Neural crest cell (in vitro differentiated cells): ENCODE measurements at places on chromosomes 4 and X. TPM values are rescaled to one million over a fixed set of nuclear protein-coding genes. Genes with fewer than 3 reads are reported as not detected.

DNA sequence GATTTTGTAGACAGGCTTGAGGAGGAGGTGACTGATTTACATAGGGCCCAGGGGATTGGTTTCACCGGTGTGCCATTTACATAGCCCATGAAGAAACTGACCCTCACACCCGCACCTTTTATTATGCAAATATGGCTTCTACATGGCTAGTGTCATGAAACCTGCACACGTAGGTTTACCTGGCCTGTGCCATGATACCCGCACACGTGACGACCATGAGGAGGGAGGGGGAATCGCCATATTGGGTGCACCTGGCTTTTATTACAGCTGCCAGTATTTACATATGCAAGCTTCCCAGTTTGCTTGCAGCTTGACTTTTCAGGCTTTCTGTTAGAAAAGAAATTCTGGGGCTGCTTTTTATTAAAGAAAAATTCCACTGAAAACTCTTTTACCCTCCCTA is 359.7 kb downstream of the ADAM29 start:
- no peaks in the 10 kb centered on the region for H3K4me1 ChIP-seq
- H3K27ac ChIP-seq: no peak overlapping the region
- H3K36me3 ChIP-seq: no peaks in the 10 kb centered on the region
- H3K4me3 ChIP-seq: no peak overlapping the region
- H3K27me3 ChIP-seq: no peaks in the 10 kb centered on the region

DNA sequence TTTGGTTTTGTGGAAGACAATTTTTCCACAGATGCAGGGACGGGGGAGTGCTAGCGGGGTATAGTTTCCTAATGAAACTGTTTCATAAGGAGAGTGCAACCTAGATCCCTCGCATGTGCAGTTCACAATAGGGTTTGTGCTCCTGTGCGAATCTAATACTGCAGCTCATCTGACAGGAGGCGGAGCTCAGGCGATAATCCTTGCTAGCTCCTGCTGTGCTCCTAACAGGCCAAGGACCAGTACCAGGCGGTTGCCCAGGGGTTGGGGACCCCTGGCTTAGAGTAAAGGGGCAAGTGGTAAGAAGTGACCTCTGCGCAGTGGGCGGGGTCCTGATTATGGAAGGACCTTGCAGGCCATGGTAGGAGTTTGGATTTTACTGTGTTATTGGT is 3.8 kb downstream of the SCML1 start:
- H3K36me3 ChIP-seq: no peaks in the 10 kb centered on the region
- no peak for DNase-seq
- H3K4me1 ChIP-seq: peaks cover 14% of the 10 kb centered on the region
- H3K27ac ChIP-seq: no peak overlapping the region
- H3K4me3 ChIP-seq: no peak overlapping the region

TIMM8A gene
- 31.7 and 32.2 TPM in 2 replicates for total RNA-seq

DNA sequence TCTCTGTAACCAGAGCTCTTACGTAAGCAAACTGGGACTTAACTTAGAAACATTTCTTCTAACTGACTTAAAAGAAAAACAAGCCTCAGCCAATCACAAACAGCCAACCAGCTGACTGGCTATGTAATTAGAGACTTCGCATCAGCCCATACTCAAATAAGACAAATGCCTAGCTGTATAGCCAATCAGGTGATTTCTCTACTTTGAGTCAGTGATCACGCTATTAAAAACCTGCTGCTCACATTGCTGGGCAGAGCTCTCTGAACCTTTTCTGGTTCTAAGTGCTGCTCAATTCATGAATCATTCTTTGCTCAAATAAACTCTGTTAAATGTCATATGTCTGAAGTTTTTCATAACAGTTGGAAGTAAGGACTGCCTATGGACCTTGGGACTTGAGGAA is 9.9 kb upstream of the SMIM10L2A start:
- no peak overlapping the region for H3K27ac ChIP-seq
- DNase-seq: no peak
- H3K27me3 ChIP-seq: peaks cover 6% of the 10 kb centered on the region
- H3K4me1 ChIP-seq: peaks cover 9% of the 10 kb centered on the region
- no peak overlapping the region for H3K4me3 ChIP-seq

- no peak overlapping the region for H3K27ac ChIP-seq
- H3K4me3 ChIP-seq: no peak overlapping the region
- H3K36me3 ChIP-seq: no peaks in the 10 kb centered on the region
- no peaks in the 10 kb centered on the region for H3K27me3 ChIP-seq
- no peaks in the 10 kb centered on the region for H3K4me1 ChIP-seq
- DNase-seq: no peak
These were observed 53.7 kb upstream of the SLC39A8 start for GRCh38 chr4:102399021-102399420.

GRCh38 chrX:102745857-102746584 is 25.5 kb downstream of the GPRASP3 start:
- no peaks in the 10 kb centered on the region for H3K36me3 ChIP-seq
- H3K27me3 ChIP-seq: no peaks in the 10 kb centered on the region
- no peak overlapping the region for H3K27ac ChIP-seq
- DNase-seq: no peak

GRCh38 chrX:64642482-64642881 is 247.2 kb upstream of the MTMR8 start:
- H3K4me3 ChIP-seq: no peak overlapping the region
- H3K36me3 ChIP-seq: no peaks in the 10 kb centered on the region
- no peak overlapping the region for H3K27ac ChIP-seq
- no peaks in the 10 kb centered on the region for H3K4me1 ChIP-seq
- no peaks in the 10 kb centered on the region for H3K27me3 ChIP-seq
